Activated T-cell treated with anti-CD3 and anti-CD28 coated beads, Interleukin-2, amount 50 U/mL, for 72 hours (primary cell): ENCODE measurements at places on chromosomes 2 and 18. TPM values are rescaled to one million over a fixed set of nuclear protein-coding genes. Genes with fewer than 3 reads are reported as not detected.

DNA sequence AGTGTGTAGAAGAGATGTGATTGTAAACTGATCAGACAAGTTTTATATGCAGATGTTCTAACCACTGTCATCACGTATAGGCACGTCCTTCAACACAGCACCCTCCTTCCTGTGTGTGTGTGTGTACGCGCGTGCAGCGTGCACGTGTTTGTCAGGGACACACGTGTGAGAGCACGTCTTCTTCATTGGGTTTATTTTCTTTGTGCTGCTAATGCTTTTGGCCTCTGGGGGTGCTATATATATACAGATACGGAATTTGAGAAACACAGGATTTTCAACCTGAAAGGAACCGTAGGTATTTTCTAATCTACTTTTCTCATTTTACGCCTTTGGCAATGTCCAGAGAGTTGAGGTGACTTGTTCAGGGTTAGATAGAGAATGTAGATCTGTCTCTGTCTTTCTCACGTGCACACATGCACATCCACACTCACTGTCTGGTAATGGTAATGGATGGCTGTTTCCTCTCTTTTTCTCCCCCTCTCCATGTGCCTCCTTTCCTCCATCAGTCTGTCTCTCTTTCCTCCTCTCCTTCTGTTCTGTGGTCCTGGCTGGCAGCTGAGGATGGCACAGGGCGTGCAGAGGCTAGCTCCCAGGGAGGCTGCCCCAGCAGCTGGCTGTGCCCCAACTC, 13.4 kb upstream of the CELF4 start:
- H3K4me3 ChIP-seq = no peak overlapping the region
- no peaks in the 10 kb centered on the region for H3K36me3 ChIP-seq
- H3K27me3 ChIP-seq = peaks cover 40% of the 10 kb centered on the region
- H3K27ac ChIP-seq = no peak overlapping the region
- peaks cover 6% of the 10 kb centered on the region for H3K4me1 ChIP-seq
- DNase-seq = no peak

DNA sequence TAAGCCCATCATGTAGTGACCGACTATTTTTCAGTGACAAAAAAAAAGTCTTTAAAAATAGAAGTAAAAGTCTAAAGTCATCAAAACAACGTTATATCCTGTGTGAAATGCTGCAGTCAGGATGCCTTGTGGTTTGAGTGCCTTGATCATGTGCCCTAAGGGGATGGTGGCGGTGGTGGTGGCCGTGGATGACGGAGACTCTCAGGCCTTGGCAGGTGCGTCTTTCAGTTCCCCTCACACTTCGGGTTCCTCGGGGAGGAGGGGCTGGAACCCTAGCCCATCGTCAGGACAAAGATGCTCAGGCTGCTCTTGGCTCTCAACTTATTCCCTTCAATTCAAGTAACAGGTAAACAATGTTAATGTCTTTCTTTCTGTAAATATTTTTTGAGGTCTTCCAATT, at the start of gene CD28:
CD28 (plus strand) TSS at position 237 of the 400 bp plus-strand sequence; CDS start at position 295, 58 bp downstream.
- peaks cover 15% of the 10 kb centered on the region for H3K36me3 ChIP-seq
- H3K4me1 ChIP-seq = peaks cover 43% of the 10 kb centered on the region
- peak within 1 kb of the TSS; percentile 100 for H3K4me3 ChIP-seq
- peak; percentile 94 for DNase-seq
- H3K27me3 ChIP-seq = no peaks in the 10 kb centered on the region

DNA sequence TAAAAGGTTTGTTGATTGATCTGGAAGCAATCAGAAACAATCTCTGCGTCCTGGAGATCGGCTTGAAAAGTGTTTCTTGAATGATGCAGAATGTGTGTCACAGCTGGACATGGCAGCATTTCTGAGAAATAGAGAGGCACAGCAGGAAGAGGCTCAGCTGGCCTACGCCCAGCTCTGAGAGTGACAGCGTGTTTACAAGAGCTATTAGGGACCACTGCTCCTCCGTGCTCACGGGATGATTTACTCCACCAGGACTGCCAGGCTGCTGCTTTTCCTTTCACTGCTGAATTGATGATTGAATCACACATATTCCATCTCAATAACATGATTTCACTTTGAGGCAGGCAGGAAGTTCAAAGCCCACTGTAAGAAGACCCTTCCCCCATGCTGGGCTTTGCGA, 62.8 kb downstream of the GALNT14 start:
- no peak overlapping the region for H3K27ac ChIP-seq
- no peaks in the 10 kb centered on the region for H3K4me1 ChIP-seq
- DNase-seq = no peak
- H3K4me3 ChIP-seq = no peak overlapping the region
- no peaks in the 10 kb centered on the region for H3K27me3 ChIP-seq

GRCh38 chr2:125167152-125167551, 1142.1 kb downstream of the CNTNAP5 start:
- H3K4me3 ChIP-seq = no peak overlapping the region
- H3K27me3 ChIP-seq = no peaks in the 10 kb centered on the region
- no peaks in the 10 kb centered on the region for H3K4me1 ChIP-seq
- DNase-seq = no peak
- no peak overlapping the region for H3K27ac ChIP-seq
- H3K36me3 ChIP-seq = no peaks in the 10 kb centered on the region

GRCh38 chr18:9982711-9983110, 68.9 kb downstream of the VAPA start:
- no peaks in the 10 kb centered on the region for H3K4me1 ChIP-seq
- no peak overlapping the region for H3K4me3 ChIP-seq
- H3K27ac ChIP-seq = no peak overlapping the region
- no peak for DNase-seq

The APLF gene
- total RNA-seq = 5.7 TPM

The KCNIP3 gene
- not detected for total RNA-seq

The TWSG1 gene
- total RNA-seq = 16.4 TPM

The SOX11 gene
- total RNA-seq = not detected

- peak overlapping the region; percentile 87 for H3K4me3 ChIP-seq
- peaks cover 16% of the 10 kb centered on the region for H3K4me1 ChIP-seq
- peaks cover 78% of the 10 kb centered on the region for H3K27me3 ChIP-seq
- no peaks in the 10 kb centered on the region for H3K36me3 ChIP-seq
Observed at GRCh38 chr2:215436705-215437565, 1.1 kb upstream of the FN1 start.

DNA sequence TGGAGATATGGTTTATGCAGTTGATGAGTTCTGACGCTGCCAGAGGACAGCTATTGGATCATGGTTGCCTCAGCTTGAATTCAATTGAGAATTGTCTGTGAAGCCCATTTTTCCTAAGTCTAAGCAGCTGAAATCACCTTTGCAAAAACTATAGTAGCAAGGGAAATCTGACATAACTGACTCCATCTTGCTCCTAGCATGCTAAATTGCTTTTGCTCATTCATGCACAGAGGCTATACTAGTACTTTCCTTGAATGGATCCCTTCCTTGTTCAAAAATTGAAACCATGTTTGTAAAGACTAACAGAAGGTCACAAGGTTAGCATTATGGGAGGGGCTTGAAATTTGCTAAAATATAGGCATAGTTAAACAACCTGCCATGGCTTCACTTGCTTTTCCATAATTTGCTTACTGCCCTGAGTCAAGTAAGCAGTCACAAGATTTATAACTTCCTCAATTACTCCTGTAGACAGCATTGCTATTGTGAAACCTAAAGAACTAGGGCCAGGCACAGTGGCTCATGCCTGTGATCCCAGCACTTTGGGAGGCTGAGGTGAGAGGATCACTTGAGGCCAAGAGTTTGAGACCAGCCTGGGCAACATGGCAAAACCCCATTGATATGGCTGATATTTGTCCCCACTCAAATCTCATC, 41.2 kb downstream of the CHRNA1 start:
- no peak overlapping the region for H3K27ac ChIP-seq
- H3K4me1 ChIP-seq = peaks cover 12% of the 10 kb centered on the region
- peaks cover 2% of the 10 kb centered on the region for H3K27me3 ChIP-seq
- H3K4me3 ChIP-seq = no peak overlapping the region
- H3K36me3 ChIP-seq = peaks cover 1% of the 10 kb centered on the region

DNA sequence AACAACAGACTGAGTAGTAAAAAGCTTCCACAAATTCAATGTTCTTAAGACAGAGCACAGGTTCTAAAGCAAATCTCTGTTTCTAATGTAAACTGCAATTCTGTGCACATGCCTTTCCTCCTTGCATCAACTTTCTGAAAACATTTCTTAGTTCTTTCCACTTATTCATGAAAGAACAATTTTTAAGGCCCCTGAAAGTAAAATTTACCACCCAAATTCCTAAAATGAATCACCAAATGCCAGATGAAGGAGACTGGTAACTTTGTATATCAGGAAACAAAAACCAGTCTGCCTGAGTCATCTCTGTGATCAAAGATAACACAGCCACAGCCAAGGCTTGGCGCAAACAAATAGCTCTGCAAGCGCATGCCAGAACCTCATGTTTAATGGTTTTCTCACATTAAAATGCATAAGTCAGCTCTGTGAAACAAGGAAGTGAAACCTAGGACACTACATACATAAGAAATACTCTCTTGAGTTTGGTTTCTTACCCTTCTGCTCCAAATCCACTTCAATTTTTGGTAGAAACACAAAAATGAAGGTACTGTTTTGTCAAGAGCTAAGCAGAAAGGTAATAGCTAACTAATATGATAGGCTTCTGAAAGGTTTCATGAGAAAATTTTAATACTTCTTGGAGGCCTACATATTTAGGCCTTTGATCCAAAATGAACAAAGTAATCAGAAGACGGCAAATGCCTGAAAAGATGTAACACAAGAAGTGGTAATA, 169.4 kb downstream of the THADA start:
- no peaks in the 10 kb centered on the region for H3K27me3 ChIP-seq
- H3K27ac ChIP-seq = peak overlapping the region; percentile 54
- H3K36me3 ChIP-seq = peaks cover 8% of the 10 kb centered on the region

DNA sequence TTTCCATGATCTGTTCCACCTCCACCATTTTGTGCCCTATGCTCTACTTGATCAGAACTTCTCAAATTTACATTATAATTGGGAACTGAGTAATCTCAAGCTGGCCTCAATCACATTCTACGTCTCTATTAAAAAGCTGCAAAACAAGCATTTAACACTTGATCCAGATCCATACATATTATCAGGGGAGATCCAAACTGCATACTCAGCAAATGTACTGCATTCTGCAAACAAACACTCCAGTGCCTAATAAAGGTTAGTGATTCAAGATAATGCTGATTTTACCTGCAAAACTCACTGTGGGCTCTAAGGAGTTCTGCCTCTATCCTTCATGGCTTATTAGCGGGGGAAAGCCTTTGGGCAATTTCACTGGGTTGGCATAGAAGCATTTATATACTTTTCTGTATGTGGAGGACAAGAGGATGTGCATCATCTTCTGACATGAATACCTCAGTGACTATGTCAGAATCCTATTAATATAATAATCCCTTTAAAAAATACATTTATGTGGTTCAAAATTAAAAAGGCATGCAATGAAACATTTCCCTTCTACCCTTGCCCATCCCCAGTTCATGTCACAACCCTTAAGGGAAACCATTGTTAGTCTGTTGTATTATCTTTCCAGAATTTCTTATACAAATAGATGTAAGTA, 40.2 kb downstream of the GALNT14 start:
- no peaks in the 10 kb centered on the region for H3K4me1 ChIP-seq
- H3K27me3 ChIP-seq = no peaks in the 10 kb centered on the region
- no peak overlapping the region for H3K27ac ChIP-seq

The GALNT5 gene
- total RNA-seq = not detected

The MC5R gene
- not detected for total RNA-seq

DNA sequence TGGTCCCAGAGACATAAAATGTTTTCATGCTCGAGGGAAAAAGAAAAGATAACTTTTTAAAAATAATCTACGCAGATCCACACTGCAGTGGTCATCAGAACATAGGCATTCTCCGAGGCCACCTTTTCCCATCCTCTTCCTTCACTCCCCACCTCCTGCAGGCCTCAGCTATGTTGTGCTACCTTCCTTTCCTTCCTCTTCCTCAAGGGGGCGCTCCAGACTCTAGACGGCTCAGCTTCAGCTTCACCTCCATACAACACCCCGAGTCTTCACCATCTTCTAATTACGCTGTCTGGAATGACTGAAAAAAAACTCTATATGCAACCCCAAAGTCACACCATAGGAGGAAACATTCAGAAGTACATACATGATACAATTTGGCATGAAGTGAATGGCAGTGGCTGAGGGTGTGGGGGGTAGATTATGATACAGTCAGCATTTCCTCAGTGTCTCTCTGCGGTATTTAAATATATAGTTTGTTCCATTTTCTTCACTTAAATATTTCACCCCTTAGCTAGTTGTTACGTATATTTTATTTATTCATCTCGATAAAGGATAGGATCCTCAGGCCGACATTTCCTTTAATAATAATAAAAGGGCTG, 583.6 kb downstream of the IRS1 start:
- H3K27ac ChIP-seq = no peak overlapping the region
- H3K4me3 ChIP-seq = no peak overlapping the region
- DNase-seq = peak; percentile 64
- no peaks in the 10 kb centered on the region for H3K4me1 ChIP-seq
- H3K36me3 ChIP-seq = no peaks in the 10 kb centered on the region

The TRABD2A gene
- 39.4 TPM for total RNA-seq

GRCh38 chr2:207423886-207424285, 105.9 kb upstream of the CREB1 start:
- DNase-seq = peak; percentile 67
- no peak overlapping the region for H3K4me3 ChIP-seq
- H3K27ac ChIP-seq = peak overlapping the region; percentile 92
- peaks cover 7% of the 10 kb centered on the region for H3K4me1 ChIP-seq

GRCh38 chr18:23172591-23173380, 37.5 kb downstream of the CABLES1 start:
- no peak overlapping the region for H3K27ac ChIP-seq
- DNase-seq = no peak
- no peak overlapping the region for H3K4me3 ChIP-seq
- no peaks in the 10 kb centered on the region for H3K4me1 ChIP-seq

- DNase-seq = no peak
- no peaks in the 10 kb centered on the region for H3K36me3 ChIP-seq
- no peak overlapping the region for H3K27ac ChIP-seq
Observed at GRCh38 chr2:12839339-12839738, 122.6 kb downstream of the TRIB2 start.

GRCh38 chr18:23648940-23649607, 13.6 kb downstream of the ANKRD29 start:
- H3K27me3 ChIP-seq = peaks cover 6% of the 10 kb centered on the region
- no peak overlapping the region for H3K27ac ChIP-seq
- no peaks in the 10 kb centered on the region for H3K4me1 ChIP-seq
- no peaks in the 10 kb centered on the region for H3K36me3 ChIP-seq
- no peak for DNase-seq

The DSG1 gene
- not detected for total RNA-seq

The ERICH2 gene
- total RNA-seq = 0.46 TPM

The ZAP70 gene
- 164 TPM for total RNA-seq

- no peak overlapping the region for H3K27ac ChIP-seq
- H3K4me1 ChIP-seq = peaks cover 41% of the 10 kb centered on the region
- no peak for DNase-seq
- no peak overlapping the region for H3K4me3 ChIP-seq
- no peaks in the 10 kb centered on the region for H3K27me3 ChIP-seq
Observed at GRCh38 chr2:134272806-134273205, 18.9 kb downstream of the MGAT5 start.

The MPPE1 gene
- 61.2 TPM for total RNA-seq
